ENCODE measurements at places on chromosomes 1 and 21.
A peak's percentile ranks its signal among the peaks of the same experiment; 100 is the strongest.

DNA sequence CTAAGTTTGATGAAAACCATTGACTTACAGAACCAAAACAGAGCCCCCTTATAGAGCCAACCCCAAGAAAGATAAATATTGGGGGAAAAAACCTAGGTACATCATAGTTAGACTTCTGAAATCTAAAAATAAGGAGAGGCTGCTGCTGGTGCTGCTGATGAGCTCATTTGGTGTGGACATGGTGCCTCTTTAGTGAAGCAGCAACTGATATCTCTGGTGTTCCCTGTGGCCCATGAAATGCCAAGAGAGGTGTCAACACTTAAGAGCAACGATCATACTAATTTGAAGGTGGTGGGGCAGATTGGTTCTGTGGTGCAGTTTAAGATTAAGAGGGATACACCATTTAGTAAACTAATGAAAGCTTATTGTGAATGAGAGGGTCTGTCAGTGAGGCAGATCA, 35.9 kb downstream of the ST3GAL3 start:
- DNase-seq = no peak

- DNase-seq = no peak
These were observed 2.5 kb downstream of the DISC1 start for GRCh38 chr1:231629132-231629531.

DNA sequence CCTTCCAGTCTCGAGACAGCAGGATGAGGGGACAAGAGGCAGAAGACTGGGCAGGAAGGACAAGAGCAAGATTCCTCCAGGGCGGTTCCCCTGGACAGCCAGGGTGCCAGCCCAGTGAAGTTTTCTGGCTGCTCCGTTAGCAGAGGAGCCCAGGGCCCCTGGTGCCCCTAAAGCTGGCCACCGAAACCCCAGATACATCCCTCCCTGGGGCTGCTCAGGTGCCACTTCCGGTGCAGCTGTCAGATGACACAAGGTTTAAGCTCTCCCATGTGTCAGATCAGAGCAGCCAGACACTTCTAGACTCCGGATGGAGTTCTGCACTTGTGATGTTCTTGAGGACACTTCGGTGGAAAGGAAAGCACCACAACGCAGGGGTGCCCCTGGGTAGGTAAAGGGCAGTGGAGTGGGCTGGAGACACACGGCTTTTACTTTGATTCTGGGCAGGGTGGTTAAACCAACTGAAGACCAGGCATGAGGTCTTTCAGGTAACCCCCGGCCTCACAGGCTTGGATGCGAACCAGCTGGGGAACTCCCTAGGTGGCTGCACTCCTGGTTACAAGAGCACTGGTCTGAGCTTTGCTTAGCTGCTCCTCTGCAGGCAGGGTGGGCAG, 85.7 kb downstream of the ITPKB start:
- DNase-seq = no peak

- peak; percentile 44 for DNase-seq
These were observed 201.1 kb downstream of the BACH1 start for GRCh38 chr21:29499734-29500343.

DNA sequence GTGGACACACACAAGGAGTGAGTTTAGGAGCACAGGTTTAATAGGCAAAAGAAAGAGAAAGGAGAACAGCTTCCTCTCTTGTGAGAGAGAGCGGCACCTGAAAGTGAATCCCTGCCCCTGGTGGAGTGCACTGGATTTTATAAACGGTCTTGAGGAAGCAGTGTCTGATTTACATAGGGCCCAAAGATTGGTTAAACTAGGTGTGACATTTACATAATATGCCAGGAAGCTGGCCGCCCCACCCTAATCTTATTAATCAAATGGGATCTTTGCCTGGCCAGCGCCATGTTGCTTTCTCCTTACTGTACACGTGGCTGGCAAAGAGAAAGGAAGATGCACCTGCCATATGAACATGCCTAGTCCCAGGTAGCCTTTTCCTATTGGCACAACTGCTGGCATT, 38.7 kb downstream of the CFH start:
- DNase-seq = peak; percentile 35

- no peak for DNase-seq
These were observed 13.6 kb downstream of the FHAD1 start for GRCh38 chr1:15260418-15261154.

- DNase-seq = no peak
These were observed 648.7 kb downstream of the USP25 start for GRCh38 chr21:16378525-16378924.

DNA sequence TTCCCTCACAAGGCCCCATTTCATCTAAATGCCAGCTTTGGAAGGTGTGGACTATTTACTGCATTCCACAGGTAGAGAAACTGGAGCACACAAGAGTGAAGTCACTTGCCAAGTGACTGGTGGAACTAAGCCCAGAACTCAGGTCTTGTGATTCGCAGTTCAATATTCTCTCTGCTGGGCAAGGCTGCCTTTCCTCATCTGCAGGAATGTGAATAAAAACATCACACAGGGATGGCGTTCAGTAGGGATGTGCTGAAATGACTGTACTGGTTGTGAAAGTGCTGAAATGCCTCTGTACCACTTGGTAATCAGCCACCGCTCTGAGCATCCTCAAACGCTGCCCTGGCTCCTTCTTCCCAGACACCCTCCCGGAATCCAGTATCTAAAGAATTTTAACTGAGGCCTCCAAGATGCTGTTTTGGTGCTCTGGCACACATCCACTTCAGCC, 145.6 kb downstream of the HIVEP3 start:
- no peak for DNase-seq

- DNase-seq = no peak
These were observed 9.6 kb upstream of the RNF223 start for GRCh38 chr1:1083416-1084371.

DNA sequence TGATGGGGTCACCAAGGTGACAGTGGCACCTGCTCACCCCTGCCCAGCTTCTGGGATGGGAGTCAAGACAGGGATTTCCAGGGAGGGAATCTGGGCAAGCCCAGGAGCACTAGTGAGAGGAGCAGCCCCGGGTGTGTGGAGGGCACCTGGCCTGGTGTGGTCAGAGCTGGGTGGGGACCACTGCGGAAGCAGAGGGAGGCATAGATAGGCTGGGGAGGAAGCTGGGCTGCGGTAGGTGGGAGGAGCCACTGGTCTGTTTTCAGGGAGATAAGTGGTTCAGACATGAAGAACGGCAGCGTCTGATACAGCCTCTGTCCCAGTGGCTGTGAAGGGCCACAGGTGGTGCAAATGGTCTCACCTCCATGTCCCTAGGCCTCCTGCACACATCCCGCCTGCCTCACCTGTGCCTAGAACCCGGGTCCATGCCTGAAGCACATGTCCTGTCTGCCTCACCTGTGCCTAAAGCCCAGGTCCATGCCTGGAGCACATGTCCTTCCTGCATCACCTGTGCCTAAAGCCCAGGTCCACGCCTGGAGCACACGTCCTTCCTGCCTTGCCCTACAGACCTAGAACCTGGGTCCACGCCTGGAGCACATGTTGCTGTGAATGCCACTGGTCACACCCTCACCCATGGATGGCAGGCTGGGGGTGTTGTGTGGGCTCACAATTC, 325.9 kb upstream of the AJAP1 start:
- no peak for DNase-seq

DNA sequence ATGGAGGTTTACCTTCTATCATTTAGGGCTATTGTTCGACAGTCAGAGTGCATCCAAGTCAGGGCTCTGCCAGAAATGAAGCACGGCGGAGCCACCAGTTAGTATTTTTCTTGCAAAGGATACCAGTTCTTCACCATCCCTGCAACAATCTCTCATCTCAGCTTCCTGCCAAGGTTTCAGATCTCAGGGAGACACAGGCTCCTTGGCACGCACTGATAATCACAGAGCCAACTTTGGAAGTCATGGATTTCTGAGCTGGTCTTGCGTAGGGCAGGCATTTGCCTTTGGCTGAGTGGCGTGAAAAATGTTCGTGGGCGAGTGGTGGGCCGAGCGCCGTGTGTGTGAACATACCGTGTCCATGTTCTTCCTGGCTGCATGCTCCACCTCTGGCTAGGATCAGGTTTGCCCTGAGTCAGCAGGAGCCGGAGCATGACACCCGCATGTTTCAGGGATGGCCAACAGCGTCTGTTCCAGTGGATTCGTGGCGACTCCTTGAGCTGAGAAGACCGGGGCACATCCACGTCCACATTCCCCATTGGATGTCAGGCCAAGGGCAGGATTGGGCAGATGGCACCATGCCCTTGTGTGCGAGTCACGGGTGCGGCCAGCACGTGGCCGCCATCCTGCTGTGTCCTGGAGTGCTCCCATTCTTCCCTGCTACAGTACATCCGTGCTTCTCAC, 118.5 kb upstream of the C1orf174 start:
- DNase-seq = no peak

DNA sequence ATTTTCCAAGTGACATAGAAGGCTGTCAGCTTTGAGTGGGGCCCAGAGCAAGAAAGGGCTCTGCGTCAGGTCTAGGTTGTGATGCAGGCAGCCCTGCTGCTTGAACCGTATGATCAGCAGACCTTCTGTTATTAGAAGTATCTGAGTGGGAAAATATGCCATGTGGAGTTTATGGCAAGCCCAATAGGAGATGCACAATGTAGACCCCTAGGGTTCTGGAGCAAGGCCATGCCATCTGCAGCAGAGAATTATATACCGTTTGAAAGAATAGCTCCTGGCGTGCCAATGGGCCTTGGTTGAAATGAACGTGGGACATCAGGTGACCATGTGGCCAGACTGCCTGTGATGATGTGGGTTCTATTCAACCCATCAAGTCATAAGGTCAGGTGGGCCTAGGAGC, 44.1 kb upstream of the ZBTB18 start:
- no peak for DNase-seq

- no peak for DNase-seq
These were observed 53.9 kb downstream of the GALNT2 start for GRCh38 chr1:230120921-230121381.

- no peak for DNase-seq
These were observed 8.2 kb downstream of the CEP170 start for GRCh38 chr1:243246916-243247315.

DNA sequence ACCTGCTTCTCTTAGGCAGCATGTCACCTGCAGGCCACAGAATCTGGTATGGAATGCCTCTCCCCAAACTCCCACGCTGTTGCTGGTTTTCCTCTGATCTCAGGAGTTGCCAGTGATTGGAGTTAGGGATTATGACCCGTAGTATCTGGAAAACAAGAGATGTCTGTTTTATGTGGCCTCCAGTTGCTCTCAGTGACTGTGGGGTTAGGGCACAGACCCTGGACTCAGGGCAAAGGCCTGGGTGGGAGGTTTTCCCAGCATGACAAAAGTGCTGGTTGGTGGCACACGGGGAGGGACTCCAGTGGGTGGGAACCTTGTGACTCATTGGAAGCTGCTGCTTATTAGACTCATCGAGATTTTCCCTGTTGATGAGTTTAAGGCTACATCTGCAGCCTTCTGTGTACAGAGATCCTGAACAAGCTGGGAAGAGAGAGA, at the start of gene NR1I3:
Gene NR1I3 (minus strand): TSS at position 165 of the 435 bp plus-strand sequence. CDS start 1,638 bp downstream, outside the sequence.
- no peak for DNase-seq

DNA sequence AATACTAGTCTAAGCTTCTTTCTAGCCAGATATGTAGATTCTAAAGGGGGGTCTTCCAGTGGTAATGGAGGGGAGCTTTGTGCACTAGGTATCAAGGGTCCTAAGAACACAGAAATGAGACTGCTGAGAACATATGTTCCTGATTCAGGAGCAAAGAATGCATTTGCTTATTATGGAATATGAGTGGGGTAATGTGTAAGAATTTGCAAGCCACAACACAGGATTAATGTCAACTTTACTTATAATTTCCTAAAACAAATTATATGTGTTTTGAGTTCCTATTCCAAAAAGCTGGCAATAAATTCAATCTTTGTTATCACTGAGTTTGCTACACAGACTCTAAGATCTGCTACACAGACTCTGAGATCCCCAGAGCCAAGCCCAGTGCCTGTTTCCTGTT, 357.0 kb upstream of the PTBP2 start:
- DNase-seq = no peak

- DNase-seq = no peak
These were observed 192.5 kb upstream of the FOXD3 start for GRCh38 chr1:63129855-63130254.

DNA sequence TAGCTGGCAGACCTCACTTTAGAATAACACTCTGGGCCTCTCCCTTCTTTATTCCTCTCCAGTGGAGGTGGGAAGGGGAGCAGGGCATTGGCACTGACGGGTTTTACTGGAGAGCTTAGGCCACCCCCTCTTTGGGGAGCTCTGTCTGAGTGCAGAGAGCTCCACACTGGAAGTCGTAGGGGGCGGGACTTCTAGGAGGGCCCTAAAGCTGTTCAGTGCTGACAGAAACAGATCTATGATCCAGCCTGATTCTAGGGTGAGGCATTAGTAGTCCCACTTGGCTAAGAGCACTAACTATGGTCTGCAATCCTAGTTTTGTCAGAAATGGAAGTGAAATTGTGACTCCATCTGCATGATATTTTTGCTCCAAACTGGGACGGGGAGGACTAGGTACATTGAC, 138.7 kb downstream of the MIS18A start:
- no peak for DNase-seq

- no peak for DNase-seq
These were observed 236.2 kb downstream of the NFIA start for GRCh38 chr1:61318319-61319125.

DNA sequence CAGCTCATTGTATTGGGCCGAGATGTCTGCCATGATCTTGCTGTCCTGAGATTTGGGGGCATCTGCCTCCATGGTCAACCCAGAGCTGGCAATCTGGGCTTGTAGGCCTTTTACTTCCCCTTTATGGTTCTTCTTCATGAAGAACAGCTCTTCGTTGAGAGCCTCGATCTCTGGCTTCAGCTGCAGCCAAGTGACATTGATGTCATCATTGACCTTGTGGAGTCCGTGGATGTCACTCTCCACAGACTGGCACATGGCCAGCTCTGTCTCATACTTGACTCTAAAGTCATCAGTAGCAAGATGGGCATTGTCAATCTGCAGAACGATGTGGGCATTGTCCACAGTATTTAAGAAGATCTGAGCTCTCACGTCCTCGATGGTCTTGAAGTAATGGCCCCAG, 29.2 kb downstream of the RAP1A start:
- DNase-seq = no peak

DNA sequence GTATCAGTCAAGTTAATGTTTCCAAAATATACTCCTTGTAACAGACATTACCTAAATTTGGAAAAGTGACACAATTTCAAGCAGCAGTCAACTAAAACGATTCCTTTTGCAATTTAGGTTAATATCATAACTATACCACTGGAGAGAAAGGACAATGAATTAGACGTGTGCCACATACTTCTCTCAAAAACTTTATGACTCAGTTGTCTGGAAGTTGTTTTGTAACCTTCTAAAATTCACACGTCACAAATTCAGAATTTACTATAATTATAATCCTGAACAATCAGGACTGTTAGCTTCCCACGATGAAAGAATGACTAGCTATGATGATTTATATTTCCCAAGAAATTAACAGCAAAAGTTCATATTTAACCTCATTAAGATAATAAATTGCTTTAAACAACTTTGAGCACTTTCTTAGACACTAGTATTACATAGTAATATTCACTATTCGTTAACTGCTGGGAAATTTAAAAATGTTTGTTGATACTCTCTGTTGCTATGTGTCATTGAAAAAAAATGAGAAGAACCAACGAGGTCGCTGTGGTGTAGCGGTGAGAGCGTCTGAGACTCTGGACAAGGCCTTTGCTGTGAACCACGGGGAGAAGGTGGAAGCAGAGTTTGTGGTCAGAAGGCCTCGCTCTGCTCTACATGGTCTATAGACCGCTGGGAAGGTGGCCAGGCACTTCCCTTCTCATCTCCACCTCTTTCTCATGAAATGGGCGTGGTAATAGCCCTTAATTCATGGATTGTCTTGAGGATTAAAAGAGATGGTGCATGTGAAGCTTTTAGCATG, 27.9 kb upstream of the BATF3 start:
- no peak for DNase-seq

- DNase-seq = no peak
These were observed 700 bp upstream of the CCDC28B start for GRCh38 chr1:32199717-32200072.

- DNase-seq = no peak
These were observed 53.8 kb upstream of the MROH9 start for GRCh38 chr1:170881268-170882265.
